Fibroblast of upper back skin (primary cell): ENCODE measurements at places on chromosomes 3 and 15.

DNA sequence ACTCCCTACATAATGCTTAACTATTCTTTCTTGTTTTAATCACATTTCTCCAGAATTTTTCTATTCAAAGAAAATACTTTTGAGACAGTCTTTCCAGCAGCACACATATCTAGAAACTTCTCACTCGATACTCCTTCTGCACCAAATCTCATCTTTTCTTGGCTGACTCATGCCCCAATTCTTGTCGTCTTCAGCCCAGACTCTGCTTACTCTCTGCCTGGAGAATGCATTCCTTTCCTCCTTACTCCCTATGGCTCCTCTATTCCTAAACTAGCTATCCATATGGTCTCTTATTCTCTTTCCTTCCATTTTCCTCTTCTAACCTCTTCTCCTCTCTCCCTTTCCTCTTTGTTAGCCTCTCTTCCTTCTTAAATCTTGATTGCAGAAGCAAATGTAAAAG lies 158.7 kb downstream of the GBE1 start:
- DNase-seq = peak; percentile 57

- DNase-seq = no peak
Observed at GRCh38 chr3:134030379-134031347, 938 bp upstream of the SLCO2A1 start.

DNA sequence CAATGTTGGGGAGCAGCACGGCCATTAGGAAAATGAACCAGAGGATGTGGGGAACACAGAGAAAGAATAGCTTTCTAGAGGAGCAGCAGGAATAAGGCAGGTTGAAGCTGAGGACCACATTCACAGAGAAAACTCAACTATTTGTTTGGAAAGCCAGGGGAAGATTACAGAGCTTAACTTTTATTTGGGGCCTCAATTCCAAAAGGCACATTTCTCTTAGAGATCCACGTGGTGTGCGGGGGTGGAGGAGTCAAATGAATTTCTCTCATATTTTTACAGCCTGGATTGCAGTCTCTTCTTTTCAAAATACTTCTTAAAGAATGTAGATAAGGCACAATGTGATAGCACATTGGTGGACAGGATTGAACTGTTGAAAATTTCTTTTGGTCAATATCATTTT lies 253.7 kb downstream of the ROBO1 start:
- DNase-seq = no peak

GRCh38 chr15:50907601-50908208 lies 778 bp upstream of the AP4E1 start:
- no peak for DNase-seq

GRCh38 chr3:137988982-137989381 lies 21.0 kb upstream of the CLDN18 start:
- no peak for DNase-seq

- DNase-seq = no peak
Observed at GRCh38 chr15:37679627-37680026, 254.8 kb upstream of the TMCO5A start.

- DNase-seq = no peak
Observed at GRCh38 chr15:69323893-69324430, 25.2 kb downstream of the PAQR5 start.

GRCh38 chr15:99925661-99926461 lies 192.6 kb upstream of the LYSMD4 start:
- no peak for DNase-seq

- DNase-seq = no peak
Observed at GRCh38 chr3:25452192-25452591, 24.1 kb downstream of the RARB start.

DNA sequence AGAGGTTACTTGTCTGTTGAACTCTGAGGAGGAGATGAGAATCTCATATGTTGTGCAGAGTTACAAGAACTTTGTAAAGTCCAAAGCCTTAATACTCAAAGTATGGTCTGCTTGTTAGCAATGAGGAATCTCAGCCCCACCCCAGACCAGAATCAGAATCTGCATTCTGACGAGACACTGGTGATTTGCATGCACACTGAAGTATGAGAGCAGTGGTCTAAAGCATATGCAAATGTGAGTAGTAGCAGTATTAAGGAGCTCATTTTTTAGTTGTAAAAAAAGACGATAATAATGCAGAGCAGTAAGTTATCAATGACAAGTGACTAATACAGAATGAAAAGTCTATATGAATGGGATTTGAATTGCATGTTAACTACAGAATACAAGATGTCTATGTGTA lies 327.7 kb downstream of the RYR3 start:
- DNase-seq = no peak

GRCh38 chr15:71362987-71363968 lies 248.0 kb downstream of the THSD4 start:
- no peak for DNase-seq

- no peak for DNase-seq
Observed at GRCh38 chr15:81113204-81113657, 20.8 kb upstream of the CFAP161 start.

DNA sequence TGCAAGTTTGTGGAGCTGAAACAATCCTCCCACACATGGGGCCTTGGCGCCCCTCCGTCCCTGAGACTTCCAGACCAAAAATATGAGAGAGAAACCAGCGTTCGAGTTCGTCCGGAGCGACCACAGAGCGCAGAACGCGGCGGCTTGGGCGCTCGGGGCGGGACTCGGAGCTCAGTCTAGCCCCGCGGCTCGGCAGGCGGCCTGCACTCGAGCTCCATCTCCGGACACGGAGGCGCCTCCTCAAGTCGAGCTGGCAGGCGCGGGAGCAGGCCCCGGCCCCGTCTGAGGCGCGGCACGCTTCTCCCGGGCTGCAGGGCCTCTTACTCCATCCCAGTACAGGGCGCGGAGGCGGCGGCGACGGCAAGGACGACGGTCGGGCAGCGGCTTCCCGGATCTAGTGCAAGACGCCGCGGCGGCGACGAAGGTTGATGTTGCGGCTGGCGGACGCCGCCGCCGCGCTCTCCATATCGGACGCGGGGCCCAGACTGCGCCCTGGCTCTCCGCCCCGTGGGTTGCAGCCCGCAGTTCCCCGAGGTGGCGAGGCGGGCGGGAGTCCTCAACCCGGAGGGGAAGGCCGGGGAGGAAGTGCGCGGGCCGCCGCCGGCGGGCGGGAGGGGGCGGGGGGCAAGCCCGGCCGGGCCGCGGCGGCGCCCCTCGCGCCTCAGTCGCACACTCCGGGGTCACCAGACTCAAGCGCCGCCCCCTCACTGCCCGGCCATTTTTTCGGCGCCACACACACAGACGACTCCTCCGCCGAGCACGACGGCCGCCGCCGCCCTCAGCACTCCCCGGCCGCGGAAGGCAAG lies 674 bp downstream of the MSL2 start:
- DNase-seq = peak; percentile 73

DNA sequence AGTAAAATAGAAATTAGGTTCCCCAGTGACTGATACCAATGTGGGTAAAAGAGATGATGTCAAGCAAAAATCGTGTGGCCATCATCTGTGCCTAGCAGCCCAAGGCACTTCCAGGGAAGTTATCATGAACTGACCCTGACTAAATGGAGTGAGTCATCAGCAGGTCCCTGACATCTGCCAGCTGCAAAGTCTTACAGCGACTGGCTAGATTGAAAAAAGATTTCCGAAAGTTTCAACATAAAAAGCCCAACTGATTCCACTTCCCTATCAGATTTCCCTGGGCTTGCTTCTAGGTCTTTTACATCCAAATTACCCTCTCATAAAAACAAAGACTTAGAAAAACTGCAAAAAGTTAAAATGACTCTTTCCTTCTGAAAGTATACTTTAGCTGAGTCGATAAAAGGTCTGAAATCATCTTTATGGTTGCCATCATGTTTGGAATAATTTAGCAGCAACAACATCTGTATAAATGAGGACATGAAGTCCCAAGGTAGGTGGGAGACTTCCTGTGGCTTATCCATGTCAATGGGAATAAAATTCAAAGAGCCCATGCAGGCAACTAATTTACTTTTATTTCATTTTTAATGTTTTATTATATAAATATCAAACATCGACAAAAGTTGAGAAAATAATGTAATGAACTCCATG lies 342.8 kb downstream of the ERC2 start:
- peak; percentile 77 for DNase-seq

DNA sequence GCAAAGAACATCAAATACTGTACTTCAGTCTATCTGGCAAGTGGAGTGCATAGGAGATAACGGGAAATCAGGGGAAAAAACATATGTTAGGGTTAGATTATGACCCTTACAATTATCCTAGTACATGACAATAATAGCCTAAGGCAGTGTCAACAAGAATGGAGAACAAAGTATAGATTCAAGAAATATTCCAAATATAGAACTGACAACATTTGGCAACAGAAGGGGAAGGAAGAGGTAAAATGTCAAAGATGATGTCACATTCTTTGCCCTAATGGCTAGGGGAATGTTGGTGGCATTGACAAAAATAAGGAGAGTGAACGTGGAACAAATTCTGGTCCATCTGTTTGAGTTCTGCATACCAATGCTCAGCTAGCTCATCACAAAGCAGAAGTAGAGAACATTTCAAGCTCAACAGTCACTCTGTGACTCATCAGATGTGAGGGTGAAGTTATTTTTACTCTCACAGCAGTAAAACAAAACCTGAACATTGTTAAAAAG lies 15.5 kb upstream of the ATP8B4 start:
- DNase-seq = no peak

- no peak for DNase-seq
Observed at GRCh38 chr3:193929921-193930646, 205.9 kb upstream of the HES1 start.

- peak; percentile 7 for DNase-seq
Observed at GRCh38 chr15:33218071-33218491, 23.6 kb upstream of the FMN1 start.

- no peak for DNase-seq
Observed at GRCh38 chr3:149615731-149616221, 42.0 kb downstream of the WWTR1 start.

DNA sequence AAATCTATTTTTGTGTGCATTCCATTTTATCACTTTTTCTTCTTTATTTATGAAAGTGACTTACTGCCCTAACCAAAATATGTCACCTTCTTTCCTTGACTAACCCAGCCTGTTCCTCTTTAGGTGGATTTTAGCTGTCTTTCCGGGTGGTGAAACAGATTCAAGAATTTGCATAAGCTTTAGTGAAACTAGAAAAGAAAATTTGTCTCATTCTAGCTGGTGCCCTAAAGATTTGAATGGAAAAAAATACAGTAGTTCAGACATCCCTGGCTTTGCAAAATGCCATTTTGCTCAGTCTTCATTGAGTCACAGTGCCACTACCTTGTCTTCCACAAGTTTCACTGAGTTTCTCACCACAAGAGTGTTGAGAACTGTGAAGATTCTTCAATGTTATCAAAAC lies 28.2 kb upstream of the CCDC50 start:
- no peak for DNase-seq
